ENCODE measurements at places on chromosomes 4 and X.

GRCh38 chr4:21134994-21135393, 434.7 kb downstream of the PACRGL start:
- no peak for DNase-seq

- DNase-seq = no peak
Measured at GRCh38 chrX:154540897-154541535, 5.6 kb downstream of the G6PD start.

DNA sequence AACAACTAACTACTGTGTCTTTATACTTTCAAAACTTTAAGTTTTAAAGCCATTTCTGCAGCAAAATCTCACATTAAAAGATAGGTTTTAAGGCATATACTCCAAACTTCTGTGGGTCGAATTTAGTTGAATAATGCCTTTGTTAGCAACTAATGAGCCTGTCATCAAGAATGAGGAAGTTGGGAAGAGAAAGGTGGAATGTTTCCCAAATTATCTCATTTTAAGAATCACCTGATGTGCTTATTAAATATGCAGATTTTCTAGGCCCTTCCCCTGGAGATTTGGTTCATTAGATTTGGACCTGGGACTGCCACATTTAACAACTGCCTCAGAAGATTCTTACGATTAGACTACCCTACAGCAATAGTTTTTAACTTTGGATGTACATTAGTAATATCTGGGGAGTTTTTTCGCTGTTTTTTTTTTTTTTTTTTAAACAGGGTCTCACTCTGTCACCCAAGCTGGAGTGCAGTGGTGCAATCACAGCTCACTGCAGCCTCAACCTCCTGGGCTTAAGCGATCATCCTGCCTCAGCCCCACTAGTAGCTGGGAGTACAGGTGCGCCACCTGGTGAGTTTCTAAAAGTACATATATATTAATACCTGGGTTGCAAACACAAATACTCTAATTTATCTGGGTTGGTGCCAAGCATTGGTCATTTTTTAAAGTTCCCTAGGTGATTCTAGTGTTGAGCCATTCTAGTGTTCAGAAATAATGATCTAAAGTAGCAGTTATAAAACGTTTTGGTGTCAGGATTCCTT, 16.1 kb upstream of the TASL start:
- no peak for DNase-seq

DNA sequence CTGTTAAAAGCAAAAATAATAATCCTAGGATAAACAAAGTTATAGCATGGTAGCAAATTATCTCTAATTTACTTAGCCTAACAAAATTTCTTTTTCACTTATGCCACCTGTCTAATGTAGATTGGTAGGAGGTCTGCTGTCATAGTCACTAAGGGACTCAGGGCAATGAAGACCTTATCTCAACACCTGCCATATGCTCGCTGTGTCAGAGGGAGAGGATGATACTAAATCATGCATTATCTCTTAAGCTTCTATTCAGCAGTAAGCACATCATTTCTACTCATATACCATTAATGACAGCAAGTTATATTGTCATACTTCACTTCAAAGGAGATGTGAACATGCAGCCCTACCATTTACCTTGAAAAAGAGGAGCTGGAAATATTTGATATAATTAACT, 44.1 kb downstream of the AFM start:
- DNase-seq = no peak

Data from NCI-H2171 treated with DMSO at 0.1 percent for 48 hours (cell line).